Hair follicle dermal papilla cell (primary cell): ENCODE measurements at places on chromosomes 6 and 20. TPM values are rescaled to one million over a fixed set of nuclear protein-coding genes. Genes with fewer than 3 reads are reported as not detected.

C6orf58 gene
- not detected in 2 replicates for total RNA-seq

BPIFB3 gene
- not detected in 2 replicates for total RNA-seq

PRND gene
- under 0.01 and 0.12 TPM in 2 replicates for total RNA-seq

RNF182 gene
- total RNA-seq = 15.4 and 16.5 TPM in 2 replicates
